DMS153 (cell line): ENCODE measurements at places on chromosomes 1 and 21.

- DNase-seq, result no peak
These were observed 519.3 kb upstream of the CXADR start for GRCh38 chr21:16993416-16994038.

GRCh38 chr1:228849011-228849541 is 113.8 kb downstream of the RHOU start:
- DNase-seq, result peak; percentile 61

DNA sequence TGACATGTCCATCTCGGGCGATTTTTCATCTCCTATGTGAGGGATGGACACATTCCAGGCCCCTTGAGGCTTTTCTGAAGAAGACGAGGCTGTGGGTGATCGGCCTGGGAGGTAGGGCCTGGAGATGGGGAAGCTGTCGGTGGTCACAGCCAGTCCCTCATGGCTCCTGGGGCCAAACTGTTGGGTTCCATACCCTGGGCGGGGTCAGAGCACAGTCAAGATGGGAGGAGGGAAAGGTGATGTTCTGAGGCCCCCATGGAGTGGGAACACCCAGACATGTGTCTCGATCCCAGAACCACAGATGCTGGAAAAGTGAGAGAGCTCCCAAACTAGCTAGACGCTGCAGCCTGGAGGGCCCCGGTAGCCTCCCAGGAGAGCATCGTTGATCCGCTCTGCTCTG is 157.5 kb upstream of the C1orf174 start:
- DNase-seq, result no peak

GRCh38 chr1:201444792-201445191 is 23.3 kb upstream of the TNNI1 start:
- no peak for DNase-seq

DNA sequence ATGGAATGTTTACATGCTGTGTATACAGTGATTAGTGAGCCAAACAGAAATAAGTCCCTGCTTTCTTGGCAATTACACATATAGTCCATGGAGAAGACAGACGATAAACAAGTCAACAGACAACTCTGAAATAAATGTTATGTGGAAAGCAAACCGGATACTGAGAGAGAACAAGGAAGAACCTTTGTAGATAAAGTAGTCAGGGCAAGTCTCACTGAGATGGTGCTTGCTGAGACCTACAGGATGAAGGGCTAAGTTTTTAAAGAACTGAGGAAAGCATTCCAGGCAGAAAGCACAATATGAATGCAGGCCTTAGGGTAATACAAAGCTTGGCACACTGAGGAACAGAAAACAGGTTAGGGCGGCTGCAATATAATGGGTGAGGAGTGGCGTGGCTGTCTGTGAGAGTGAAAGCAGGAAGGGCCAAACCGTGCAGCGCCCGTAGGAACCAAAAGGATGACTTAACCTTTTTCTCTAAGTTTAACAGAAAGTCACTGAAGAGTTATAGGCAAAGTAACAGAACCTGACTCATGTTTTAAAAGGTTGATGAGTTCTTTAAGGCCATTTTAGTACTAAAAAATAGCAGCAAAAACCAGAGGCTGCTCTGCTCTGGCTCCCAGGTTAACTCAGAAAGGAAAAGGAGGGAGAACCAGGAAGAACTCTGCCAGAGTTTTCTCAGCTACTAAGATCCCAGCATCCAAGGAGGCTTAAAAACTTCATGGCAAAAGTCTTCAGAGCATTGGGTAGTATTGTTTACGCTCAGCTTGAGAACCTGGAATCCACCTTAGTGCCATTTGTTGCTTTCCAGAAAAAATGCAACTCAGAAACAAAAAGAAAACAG is 8.7 kb upstream of the TTF2 start:
- no peak for DNase-seq

DNA sequence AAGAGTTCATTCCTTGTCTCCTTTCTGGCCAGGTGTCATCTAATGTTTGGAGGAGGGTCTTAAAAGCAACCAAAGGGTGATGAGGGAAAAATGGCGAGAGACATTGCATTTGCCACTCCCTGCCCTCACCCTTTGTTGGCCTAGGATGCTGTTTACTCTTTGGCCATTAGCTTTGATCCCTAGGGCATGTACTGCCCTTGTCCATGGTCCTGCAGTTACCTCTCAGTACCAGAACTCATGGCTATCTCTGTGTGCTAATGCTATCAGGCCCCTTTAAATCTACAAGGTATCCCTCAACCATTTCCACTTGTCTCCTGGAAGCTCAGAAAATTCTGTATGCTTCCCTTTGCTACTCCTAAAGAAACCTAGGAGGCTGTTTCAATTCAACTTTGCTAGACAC is 424.8 kb upstream of the PLXNA2 start:
- DNase-seq, result no peak

DNA sequence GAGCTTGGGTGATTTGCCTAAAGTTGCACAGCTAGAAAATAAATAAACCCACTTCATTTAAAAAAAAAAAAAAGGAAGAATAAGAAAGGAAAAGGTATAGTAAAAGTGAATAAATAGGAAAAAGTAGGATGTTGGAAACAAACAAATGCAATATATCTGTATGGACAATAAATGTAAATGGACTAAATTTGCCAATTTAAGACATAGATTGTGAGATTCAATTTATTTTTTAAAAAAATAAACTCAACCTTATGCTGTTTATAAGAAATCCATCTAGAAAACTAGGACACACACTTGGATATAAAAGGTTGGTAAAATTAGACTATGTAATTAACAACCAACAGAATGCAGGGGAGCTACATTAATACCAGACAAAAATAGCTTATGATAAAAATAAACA is 300.0 kb downstream of the AJAP1 start:
- DNase-seq, result no peak

DNA sequence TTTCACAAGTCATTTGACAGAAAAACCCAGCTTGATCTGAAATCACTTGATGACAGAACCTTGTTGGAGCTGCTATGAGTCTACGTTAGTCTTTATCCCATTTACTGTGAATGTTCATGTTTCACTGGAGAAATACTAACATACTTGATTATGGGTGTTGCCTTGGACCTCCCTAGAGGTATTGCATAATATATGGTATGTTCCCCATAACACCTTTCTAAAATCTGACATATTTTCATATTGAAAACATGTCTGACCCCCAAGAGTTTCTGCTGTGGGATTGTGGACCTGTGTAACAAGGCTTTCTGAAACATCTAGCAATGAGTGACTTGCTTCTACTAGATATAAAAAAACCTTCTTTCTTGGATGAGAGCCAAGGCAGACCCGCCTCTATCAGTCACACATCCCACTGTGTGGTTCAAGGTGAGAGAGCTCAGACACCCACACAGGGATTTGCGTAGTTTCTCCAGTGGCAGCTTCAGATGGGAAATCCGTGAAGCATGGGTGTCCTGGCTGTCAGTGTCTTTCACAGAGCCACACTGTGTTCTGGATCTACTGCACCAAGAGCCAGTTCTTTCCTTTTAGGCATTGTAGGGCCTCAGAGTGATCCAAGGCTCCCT is 4.6 kb downstream of the NENF start:
- no peak for DNase-seq

DNA sequence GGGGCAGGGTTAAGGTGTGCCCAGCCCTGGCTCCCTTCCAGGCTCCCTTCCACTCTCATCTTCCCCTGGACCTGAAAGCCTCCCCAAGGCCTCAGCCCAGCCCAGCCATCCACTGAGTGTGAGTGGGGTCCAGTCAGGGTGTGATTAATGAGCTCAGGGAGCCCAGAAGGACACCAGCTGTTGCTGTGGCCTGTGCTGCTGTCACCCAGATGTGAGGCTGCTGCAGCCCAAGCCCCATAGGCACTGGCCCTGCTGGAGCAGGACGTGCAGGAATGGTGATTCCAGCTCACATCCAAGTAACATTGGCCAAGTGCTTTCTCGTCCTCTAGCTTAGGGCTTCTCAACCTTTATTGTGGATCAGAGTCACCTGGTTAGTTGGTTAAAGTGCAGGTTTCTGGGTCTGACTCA is 77.6 kb downstream of the EPHB2 start:
- no peak for DNase-seq

- no peak for DNase-seq
These were observed 261.1 kb upstream of the RGS18 start for GRCh38 chr1:191897134-191897533.

DNA sequence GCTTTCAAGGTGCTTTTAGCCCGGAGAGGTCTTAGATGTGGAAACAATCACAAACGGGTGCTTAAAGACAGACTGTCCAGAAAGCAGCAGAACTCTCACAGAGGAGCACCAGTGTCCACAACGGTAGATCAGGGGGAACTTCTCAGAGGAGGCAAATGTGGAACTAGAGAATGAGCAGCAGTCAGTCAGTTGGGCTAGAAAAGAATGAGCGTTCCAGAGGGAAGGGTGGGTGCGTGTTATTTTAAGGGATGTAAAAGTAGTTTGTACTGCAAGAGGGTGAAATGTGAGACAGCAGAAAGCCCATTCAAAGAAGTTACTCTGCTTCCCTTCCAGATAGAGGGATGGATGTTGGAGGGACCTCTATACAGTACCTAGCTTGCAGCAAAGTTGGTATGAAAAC is 30.9 kb downstream of the RGS5 start:
- no peak for DNase-seq

DNA sequence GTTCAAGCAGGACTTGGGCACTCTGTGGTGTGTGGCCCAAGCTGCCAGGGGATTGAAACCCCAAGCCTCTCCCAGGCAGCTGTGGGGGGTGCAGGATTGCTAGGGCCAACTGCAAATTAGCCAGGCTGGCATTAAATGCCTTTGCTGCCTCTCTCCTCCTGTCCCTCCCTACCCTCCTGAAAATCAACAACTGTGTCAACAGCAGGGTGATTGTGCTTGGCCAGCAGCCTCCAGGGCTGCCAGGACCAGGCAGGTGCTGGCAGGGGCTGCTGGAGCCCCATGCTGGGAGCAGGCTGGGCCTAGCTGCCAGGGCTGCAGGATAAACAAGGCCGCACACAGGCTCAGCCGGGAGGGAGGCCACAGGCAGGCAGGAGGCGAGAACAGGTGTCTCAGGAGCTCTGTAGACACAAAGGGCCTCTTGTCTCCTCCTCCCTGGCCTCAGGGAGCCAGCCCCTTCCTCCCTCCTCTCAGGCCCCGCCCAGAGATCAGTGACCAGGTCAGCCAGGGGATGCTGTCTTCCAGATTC is 11.4 kb downstream of the SOX13 start:
- DNase-seq, result peak; percentile 99

DNA sequence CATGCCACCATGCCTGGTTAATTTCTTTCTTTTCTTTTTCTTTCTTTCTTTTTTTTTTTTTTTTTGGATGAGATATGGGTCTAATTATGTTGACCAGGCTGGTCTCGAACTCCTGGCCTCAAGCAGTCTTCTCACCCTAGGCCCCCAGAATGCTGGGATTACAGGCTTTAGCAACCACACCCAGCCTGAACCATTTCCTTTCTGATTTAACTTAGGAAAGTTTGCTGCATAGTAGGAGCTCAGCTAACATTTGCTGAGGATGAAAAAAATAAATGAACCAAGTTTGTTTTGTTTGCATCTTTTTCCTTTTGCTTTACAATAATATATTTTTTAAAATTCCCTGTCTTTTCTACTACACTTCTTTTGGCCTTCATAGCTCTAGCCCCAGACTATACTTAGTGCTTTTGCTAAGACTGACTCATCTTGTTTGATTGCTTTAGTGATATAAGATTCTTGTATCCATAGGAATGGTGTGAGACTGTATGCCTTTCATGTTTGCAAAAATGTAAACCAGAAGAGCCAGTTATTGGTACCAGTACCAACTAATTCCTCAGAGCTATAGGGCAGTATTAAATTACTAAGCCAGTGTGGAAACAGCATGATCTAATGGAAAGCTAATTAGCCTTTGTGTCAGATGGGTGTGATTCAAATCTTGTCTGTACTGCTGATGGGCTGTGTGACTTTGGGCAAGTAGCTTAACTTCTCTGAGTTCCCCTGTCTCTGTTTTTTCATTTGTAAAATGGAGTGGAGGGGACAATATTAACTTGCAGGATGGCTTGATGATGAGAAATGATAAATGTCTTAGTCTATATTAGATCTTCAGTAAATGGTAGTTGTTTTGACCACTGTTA is 66.9 kb downstream of the NFIA start:
- DNase-seq, result no peak

- DNase-seq, result peak; percentile 75
These were observed 663.7 kb downstream of the ADGRL2 start for GRCh38 chr1:82464362-82465001.

DNA sequence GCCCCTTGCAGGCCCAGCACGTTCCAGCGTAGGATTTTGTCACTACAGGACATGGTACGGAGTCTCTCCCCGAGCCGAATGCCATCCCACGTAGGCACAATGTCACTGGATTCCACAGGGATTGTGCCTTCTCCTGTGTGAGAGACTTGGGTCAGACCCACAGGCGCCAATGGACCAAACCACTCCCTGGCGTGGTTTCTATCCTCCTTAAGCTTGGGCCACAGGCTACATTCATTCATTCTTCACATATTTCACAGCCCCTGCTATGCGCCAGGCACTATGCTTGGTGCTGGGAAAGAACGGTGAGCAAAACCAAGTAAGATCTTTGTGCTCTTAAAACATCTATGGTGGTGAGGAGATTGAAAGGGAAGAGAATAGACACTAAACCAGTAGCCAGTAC is 18.7 kb downstream of the CHRNB2 start:
- DNase-seq, result no peak

DNA sequence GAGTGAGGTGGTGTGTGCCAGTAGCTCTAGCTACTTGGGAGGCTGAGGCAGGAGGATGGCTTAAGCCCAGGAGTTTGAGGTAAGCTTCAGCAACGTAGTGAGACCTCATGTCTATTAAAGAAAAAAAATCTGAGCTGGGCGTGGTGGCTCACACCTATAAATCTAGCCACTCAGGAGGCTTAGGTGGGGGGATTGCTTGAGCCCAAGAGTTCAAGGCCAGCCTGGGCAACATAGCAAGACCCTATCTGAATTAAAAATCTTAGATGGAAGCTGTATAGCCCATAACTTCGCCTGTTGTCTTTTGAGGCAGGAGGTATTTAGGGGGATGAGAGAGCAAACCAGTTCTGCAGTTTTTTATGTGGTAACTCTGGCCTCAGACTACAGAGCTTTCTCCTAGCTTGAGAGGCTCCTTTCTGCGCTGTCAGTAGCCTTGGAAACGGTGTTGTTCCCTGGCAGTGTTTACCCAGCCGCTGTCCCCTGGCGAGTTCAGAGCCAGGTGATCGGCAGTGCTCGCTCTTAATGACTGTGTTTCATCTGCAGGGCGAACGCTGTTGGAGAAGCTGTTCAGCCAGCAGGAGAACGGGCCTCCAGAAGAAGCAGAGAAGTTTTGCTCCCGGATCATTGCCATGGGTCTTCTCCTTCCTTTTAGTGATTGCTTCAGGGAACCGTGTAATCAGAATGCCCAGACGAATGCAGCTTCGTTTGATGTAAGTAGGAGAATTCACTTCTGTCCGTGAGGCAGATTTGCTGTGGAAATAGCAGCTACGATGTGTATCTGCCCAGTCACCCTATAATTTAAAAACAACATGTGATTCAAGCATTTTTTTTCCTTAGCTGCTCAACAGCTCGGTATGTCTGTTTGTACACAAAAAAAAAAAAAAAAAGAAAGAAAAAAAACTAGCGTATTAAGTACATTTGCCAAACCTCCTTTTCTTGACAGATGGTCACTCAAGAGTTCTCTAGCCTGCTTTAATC is 31.2 kb downstream of the FMN2 start:
- DNase-seq, result peak; percentile 60
